ENCODE measurements at places on chromosomes 2 and 18.

DNA sequence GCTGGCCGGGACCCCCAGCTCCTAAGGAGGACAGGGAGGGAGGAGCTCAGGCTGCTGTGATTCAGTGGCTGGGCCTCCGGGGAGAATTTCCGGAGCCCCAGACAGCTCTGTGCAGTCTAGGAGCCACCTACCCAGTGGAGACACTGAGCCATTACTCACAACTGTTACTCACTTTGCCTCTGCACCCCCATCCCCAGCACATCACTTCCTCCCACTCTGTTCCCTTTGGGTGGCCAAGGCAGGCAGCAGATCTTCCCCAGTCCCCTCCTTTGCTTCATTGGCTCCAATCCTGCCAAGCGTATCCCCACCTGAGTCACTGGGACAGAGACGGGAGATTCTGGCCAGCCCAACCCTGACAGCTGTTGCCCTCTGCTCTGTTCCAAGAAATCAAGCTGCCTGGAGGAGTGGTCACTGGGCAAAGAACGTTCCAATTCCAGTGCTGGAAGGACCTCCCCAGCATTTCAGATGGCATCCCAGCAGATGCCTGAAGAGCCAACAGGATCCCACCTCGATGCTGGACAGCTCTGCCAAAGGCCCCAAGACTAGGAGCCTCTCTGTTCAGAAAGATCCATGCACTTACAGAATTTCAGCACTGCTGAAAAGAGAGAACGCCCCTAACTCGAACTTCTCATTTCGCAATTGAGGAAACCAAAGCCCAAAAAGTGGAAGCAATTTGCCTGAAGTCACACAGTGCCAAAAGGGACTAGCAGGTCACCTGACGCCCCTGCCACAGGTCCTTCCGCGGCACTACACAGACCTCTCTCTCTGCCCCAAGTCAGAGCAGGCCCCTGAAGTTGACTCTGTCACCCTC is 68.3 kb downstream of the TNS1 start:
- no peak for DNase-seq

DNA sequence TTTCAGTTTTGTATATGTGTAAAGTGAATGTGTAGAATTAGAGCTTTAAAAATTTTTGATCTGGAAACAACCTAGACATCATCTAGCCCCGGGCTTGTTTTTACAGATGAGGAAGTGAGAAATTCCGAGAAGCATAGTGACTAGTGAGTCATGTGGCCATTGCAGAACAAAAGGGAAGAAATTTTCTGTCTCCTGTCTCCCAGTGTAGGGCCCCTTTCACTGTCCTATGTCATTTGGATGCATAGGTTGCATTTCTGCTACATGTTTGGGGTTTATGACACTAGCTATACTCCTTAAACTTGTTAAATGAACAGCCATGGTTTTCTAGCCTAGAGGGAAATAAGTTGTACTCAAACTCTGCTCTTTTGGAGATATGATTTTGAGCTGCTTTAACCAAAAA is 84.6 kb downstream of the PLCL1 start:
- no peak for DNase-seq

- no peak for DNase-seq
Observed at GRCh38 chr2:150211164-150211631, 276.3 kb downstream of the RND3 start.

DNA sequence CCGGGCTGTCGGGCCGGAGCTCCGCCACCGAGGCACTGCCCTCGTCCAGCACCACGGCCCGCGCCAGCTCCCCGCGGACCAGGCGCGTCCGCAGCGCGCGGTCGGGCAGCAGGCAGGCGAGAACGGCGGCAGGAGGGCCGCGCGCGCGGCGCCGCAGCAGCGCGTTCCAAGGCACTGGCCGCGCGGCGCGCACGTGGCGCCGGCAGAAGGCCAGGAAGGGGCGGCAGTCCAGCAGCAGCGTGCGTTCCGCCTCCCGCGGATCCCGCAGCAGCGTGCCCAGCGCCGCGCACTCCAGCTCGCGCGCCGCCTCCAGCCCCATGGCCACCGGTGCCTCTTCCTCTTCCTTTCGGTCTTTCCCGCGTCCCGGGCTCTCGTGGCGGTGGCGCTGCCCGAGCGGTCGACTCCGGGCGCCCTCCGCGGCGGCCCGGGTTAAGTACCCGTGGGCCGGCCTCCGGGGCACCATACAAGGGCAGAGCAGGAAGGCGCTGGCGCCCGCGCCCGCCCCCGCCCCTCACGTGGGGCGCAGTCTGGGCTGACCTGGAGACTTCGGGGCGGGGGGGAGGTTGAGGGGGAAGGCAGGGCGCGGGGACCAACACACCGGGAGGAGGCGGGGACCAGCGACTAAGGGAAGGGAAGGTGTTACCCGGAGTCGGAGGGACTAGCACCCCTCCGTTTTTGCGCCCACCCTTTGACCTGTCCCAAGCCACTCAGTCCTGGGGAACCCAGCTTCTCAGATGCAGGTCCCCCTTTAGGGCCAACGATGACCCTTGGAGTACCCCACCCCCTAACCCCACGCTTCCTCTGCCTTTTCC is at the start of gene DUSP2:
Gene DUSP2, minus strand, starts transcription at position 405 of the 812 bp plus-strand sequence. Its CDS starts 86 bp downstream, at position 319.
- peak; percentile 94 for DNase-seq

GRCh38 chr2:86352137-86352726 is 14.8 kb upstream of the REEP1 start:
- no peak for DNase-seq

- DNase-seq, result no peak
Observed at GRCh38 chr2:36489281-36489680, 108.7 kb downstream of the FEZ2 start.

DNA sequence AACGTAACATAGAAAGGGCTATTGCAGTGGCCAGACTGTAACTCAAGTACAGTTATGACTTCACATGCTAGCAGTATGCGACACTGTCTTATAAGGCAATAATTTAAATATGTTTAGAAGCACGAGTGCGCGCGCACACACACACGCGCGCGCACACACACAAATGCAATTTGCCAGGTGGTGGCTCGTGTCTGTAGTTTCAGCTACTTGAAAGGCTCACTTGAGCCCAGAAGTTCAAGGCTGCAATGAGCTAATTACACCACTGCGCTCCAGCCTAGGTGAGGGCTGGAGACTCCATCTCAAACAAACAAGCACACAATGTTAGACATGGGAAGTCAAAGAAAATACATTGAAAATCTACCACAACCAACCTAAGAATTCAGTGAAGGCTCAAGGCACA is 103.7 kb downstream of the USP34 start:
- no peak for DNase-seq

- no peak for DNase-seq
Observed at GRCh38 chr2:2157400-2157799, 173.7 kb downstream of the MYT1L start.

- DNase-seq, result no peak
Observed at GRCh38 chr2:218073185-218073584, 4.1 kb downstream of the RUFY4 start.

DNA sequence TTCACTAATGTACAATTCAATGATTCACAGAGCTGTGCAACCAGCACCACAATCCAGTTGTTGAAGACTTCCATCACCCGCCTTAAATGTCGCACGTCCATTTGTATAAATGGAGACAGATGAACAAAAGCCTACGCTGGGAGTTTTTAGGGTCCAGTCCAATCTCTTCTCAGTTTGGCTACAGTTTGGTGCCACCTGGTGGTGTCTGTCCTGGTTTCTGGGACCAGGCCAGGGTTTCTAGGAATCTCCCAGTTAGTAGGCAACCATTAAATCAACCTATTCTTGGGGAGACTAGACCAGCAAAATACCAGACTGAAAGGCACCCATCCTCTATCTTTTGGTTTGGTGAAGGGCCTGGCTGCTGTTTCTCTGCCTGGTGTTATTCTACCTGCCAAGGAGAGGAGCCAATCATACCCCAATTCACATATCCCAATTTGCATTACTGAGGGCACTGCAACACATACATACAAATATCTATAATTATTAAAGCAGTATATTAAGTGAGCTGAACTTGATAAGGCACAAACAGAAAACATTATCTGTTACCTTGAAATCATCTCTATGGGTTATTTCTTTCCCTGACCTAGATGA is 3.2 kb upstream of the DDX1 start:
- no peak for DNase-seq

All from T-helper 2 cell (primary cell).